ENCODE measurements at places on chromosomes 11 and 22.
A peak's percentile ranks its signal among the peaks of the same experiment; 100 is the strongest.

- no peak for DNase-seq
- peaks cover 8% of the 10 kb centered on the region for H3K4me1 ChIP-seq
- peaks cover 8% of the 10 kb centered on the region for H3K27me3 ChIP-seq
Observed at GRCh38 chr22:45608763-45609180, 62.9 kb upstream of the ATXN10 start.

DNA sequence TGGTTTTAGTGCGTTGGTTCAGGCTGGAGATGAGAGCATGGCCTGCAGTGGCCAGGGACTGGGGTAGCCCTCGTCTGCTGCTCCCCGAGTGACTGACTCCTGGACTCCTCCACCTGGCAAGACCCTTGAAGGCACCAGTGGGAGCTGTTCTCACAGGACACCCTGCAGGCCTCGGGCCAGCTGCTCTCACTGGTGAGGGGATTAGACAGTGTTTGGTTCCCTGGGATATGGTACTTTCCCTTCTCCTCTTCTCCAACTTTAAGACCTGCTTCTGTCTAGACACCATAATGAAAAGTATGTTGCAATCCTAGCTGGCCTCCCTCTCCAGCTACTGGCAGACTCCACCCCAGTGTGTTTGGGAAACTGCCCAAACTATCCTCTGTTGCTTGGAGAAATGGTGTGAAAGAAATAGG, 168.8 kb upstream of the CADM1 start:
- no peaks in the 10 kb centered on the region for H3K27me3 ChIP-seq
- H3K4me1 ChIP-seq = no peaks in the 10 kb centered on the region
- H3K4me3 ChIP-seq = no peak overlapping the region
- no peaks in the 10 kb centered on the region for H3K36me3 ChIP-seq
- no peak for DNase-seq
- no peak overlapping the region for H3K27ac ChIP-seq

DNA sequence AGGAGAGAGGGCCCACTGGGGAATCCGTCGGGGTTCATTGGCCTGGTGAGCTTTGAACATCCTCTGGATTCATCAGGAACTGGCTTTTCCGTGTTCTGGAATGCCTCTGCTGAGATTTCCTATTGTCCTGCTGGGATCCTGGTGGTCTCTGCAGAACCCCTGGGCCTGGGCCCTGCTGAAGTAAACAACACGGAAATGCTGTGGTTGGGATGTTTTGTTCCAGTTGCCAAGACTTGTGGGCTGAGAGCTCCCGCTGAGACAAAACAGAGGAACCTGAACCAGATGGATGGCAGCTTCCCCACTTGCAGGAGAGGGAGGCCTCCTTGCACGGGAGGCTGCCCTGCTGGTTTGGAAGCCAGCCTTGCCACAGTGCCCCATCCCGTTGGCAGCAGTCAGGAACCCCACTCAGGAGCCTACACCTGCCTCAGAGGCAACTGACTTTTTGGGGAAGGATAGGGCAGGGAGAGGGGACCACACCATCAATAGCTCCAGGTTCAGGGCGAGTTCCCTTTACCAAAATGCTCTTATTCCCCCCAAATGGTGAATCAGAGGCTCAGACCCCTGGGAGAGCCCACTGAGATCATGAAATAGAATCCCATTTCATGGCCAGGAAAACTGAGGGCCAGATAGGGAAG, 60.7 kb downstream of the LRRC32 start:
- H3K4me3 ChIP-seq = no peak overlapping the region
- H3K36me3 ChIP-seq = no peaks in the 10 kb centered on the region
- H3K27me3 ChIP-seq = peaks cover 20% of the 10 kb centered on the region
- H3K27ac ChIP-seq = no peak overlapping the region
- H3K4me1 ChIP-seq = peaks cover 13% of the 10 kb centered on the region

DNA sequence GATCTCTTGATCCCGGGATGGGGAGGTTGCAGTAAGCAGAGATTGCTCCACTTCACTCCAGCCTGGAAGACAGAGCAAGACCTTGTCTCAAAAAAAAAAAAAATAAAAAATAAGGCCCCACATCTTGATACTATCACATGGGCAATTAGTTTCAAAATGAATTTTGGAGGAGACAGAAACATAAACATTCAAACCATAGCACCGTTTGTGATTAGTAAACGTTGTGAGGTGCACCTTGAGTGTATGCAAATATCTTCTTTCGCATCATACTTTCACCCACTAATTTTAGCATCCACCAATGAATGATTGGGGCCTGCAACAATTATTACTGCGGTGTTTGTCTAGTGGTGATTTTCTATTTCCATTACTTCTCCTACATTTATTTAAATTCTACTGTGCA, 11.0 kb upstream of the SPDYC start:
- H3K27me3 ChIP-seq = no peaks in the 10 kb centered on the region
- no peaks in the 10 kb centered on the region for H3K4me1 ChIP-seq
- no peak overlapping the region for H3K4me3 ChIP-seq
- no peak overlapping the region for H3K27ac ChIP-seq
- no peak for DNase-seq

- H3K27ac ChIP-seq = no peak overlapping the region
- peak; percentile 11 for DNase-seq
- H3K27me3 ChIP-seq = peaks cover 11% of the 10 kb centered on the region
- H3K4me1 ChIP-seq = peaks cover 9% of the 10 kb centered on the region
Observed at GRCh38 chr11:3609416-3610265, 32.2 kb downstream of the ART5 start.
